ENCODE measurements at places on chromosomes 7 and 10.

DNA sequence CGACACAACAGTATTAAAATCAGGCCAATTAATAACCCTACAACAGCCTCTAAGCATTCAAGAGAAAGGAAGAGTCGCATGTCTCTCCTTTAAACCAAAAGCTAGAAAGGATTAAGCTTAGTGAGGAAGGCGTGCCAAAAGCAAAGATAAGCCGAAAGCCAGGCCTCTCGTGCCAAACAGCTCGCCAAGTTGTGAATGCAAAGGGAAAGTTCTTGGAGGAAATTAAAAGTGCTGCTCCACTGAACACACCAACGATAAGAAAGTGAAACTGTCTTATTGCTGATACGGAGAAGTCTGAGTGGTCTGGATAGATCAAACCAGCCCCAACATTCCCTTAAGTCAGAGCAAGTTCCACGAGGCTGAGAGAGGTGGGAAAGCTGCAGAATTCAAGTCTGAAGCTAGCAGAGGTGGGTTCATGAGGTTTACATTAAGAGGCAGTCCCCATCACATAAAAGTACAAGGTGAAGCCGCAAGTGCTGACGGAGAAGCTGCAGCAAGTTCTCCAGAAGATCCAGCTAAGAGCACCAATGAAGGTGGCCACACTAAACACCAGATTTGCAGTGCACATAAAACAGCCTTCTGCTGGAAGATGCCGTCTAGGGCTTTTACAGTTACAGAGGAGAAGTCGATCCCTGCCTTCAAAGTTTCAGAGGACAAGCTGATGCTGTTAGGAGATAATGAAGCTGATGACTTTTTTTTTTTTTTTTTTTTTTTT lies 194.8 kb downstream of the MAD1L1 start:
- DNase-seq = no peak

DNA sequence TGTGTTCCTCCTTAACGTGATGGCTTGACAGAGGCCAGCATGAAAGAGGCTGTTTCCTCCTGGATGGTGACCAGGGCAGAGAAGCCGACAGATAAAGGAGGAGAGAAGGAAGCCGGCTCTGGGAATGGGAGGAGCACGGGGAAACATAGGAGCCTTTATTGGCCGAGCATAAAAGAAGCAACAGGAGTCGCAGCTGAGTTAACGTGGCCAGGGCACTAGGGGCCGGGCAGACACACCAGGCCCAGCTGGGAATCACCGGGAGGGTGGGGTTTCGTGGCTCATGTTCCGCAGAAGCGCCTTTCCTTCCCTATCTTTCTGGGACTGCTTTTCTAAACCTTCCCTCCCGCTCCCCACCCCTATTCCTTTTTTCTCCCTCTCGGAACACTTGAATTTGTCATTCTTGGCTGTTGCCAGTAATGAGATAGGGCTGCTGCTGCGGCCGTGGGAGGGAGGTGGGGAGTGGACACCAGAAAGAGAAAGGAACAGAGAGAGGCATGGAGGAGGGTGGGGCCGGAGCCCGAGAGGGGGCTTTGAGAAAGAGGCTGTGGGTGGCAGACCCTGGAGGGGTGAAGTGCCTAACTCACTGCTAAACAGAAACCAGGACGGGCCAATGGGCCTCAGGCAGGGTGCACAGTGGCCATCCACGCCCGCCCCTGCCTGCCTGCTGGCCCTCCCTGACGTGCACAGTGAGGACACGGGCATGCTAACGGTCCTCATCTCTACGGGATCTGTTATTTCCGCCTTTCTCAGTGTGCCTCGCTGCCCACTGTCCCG lies 65.2 kb downstream of the COL13A1 start:
- no peak for DNase-seq

DNA sequence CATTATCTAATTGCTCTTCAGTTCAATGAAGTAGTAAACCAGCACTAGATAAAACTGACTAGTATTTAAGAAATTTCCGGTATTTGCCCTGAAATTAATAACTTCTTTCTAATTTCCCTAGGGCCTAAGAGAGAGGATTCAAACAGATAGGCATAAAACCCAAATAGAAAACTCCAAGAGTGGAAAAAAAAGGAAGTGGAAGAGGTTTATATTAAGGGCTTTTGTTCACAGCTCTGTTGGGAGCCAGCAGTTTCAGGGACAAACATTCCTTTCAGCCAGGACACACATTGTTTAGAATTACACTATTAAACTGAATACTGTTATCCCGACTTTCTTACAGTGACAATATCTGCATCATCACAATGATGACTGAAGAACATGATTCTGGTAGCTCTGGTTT lies 3.6 kb downstream of the ODAD2 start:
- DNase-seq = no peak

GRCh38 chr10:3018247-3018646 lies 49.1 kb upstream of the PFKP start:
- no peak for DNase-seq

- DNase-seq = no peak
Measured at GRCh38 chr7:137798073-137798763, 48.6 kb downstream of the DGKI start.

DNA sequence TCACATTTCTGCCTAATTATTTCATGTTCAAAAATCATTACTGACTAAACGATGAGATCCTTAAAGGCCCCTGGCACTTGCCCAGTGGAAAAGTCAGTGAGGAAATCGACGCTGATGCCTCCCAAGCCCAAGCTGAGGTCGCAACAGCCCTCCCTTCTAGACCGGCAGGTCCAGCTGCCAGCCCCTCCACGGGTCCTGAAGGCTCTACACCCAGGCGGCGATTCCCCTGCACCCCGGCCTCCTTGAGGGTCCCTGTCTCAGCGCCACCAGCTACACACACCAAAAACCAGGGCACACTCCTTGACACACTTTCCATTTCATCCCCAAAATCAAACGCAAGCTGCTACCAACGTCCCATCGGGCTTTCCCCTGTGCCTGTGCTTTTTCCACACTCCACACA lies 200.1 kb upstream of the RNF32 start:
- DNase-seq = no peak

- DNase-seq = no peak
Measured at GRCh38 chr7:37415629-37416028, 33.0 kb downstream of the ELMO1 start.

DNA sequence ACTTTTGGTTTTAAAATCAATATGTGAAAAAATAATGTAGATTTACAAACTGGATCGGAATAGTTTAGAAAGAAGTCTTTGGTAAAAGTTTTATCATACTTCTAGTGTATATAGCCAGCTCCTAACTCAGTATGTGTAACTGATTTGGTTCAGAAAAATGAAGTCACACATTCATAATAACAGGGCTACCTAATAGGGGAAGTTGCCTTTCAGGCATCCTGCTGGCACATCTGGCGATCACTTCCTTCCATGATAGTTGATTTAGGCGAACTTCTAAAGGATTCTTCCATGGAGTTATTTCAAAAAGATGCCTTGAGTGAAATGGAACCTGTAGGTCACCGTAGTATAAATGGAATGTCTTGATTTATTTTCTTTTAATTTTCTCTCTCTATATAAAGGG lies 69.1 kb downstream of the SHH start:
- no peak for DNase-seq

- DNase-seq = no peak
Measured at GRCh38 chr10:70715853-70716795, 43.8 kb downstream of the ADAMTS14 start.

- DNase-seq = no peak
Measured at GRCh38 chr10:31698181-31698830, 230.3 kb downstream of the ARHGAP12 start.

- DNase-seq = no peak
Measured at GRCh38 chr10:22573820-22574569, 140.4 kb downstream of the PIP4K2A start.

- DNase-seq = no peak
Measured at GRCh38 chr10:79223091-79224048, 123.9 kb upstream of the PPIF start.

- no peak for DNase-seq
Measured at GRCh38 chr7:64863021-64863420, 40.1 kb upstream of the ZNF273 start.

DNA sequence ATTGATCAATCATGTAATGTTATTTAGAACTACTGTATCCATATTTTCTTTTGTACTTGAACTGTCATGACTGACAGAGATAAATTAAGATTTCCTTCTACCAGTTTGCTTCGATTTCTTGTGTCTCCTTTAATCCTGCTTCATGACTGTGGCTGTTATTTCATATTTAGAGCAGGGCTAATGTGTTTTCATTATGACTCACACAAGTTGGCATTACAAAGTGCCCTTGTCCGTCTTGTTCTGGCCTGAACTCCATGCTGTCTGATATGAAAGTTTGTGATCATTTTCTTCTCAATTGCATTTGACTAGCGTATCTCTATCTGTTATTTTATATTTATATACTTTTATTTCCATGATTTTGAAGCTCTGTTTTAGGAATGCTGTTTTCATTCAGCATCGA lies 344.1 kb upstream of the PRKCQ start:
- DNase-seq = no peak

DNA sequence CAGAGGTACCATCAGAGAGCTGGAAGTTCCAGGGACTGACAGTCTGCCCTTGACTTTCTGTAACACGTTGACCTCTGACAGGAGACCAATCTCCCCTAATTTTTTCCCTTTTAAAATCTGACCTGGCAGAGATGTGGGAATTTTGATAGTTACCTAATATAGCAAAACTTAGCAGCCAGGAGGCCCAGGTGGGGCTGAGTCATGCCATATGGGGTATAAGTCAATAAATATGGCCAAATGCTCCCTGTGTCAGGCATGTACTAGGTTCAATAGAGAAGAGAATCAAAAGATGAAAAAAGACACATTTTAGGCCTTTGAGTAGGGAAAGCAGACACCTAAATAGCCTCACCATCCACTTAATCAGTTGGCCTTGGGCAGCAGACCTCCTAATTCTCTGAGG lies 6.1 kb upstream of the GRK5 start:
- no peak for DNase-seq

GRCh38 chr7:17444673-17445072 lies 146.2 kb downstream of the AHR start:
- no peak for DNase-seq

DNA sequence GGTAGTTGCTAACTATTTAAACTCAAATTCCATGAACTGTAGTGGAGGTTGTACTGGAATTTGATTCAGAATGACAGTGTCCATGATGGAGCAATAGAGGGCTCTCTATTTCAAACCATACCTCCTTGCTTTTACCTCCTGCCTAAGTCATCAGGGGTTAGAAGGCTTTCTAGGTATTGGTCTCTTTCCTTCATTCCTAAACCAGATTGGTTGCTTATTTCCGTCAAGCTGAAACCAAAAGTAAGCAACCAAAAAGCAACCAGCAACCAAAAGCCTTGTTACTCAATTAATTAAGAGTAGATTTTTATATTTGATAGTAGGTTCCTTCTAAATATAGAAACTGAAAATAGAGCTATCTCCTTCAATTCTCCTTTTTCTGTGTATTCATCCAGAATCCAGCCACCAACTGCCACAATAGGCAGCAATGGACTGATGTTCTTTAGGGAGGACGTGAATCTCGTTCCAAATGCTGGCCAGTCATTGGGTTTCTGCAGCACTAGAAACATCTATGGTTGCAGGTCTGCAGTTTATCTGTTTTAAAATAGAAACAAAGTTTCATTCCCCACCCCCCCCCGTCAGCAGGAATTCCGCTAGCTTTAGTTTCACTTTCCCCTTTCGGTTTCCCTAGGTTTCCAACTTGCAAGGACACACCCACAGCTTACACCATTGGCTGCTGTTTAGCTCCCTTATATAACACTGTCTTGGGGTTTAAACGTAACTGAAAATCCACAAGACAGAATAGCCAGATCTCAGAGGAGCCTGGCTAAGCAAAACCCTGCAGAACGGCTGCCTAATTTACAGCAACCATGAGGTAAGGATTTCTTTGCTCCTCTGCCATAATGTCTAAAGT lies at the start of gene IFIT1:
Gene IFIT1, plus strand, starts transcription at position 717 of the 850 bp plus-strand sequence. Its CDS starts 90 bp downstream, at position 807.
- no peak for DNase-seq

DNA sequence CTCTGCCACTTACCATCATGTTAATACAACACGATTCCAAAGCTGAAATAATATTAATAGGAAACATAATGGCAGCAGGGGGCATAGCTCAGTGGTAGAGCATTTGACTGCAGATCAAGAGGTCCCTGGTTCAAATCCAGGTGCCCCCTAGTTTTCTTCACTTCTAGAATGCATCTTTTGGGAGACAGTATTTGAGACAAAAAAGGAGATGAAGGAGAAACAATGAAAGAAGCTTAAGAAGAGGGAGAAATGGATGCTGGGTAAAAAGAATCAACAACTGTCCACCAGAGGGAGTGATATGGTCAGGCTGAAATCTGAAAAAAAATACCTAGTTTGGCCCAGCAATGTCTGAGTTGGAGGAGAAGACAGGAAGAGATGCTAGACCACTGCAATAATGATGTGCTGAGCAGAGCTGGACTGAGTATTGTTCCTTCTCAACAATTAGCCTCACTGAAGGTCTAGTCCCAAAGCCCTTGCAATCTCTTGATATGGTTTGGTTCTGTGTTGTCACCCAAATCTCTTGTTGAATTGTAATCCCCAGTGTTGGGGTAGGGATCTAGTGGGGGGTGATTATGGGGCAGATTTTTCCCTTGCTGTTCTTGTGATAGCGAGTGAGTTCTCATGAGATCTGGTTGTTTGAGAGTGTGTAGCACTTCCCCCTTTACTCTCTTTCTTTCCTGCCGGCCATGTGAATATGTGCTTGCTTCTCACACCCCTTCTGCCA lies 48.3 kb downstream of the ZNF783 start:
- DNase-seq = no peak

GRCh38 chr10:17984563-17984962 lies 32.8 kb downstream of the SLC39A12 start:
- DNase-seq = no peak

DNA sequence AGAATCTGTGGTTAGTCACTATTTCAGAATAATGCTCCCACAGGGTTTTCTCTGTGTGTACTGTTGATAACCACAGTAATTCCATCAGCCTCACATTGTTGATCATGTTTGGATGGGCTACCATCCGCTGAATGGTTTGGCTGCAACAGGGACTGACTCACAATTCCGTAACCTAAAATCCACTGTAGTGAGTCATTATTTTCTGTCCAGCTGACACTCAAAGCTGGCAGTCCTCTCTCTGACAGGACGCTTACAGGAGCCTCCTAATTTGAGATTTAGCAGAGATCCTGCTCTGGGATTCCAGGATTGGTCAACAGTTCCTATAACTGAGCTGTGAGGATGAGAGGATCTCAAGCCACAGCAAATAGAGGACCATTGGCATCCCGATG lies 32.7 kb downstream of the VWA2 start:
- no peak for DNase-seq

DNA sequence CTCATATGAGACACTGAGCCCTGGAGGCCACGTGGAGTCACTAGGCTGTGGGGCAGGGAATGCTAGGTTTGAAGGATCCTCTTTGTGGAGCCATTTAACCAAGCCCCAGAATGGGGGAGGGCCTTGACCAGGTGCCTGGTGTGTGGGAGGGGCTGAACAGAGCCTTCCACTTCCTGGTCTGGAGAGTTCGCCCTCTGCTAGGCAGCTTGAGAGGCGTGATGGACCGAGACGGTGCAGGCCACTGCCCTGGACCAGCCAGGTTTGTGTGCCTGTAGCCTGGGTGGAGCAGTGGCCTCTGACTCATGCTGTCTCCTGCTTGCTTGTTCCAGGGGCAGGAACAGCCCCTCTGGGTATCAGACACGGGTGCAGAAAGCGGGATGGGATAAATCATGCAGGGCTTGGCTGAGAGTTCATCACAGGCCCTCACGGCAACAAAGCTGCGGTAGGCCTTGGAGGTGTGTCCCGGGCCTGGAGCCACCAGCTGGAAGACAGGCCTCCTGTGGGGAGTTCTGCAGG lies 27.4 kb downstream of the ADAMTS14 start:
- DNase-seq = no peak

All from stimulated activated CD4-positive, alpha-beta T cell treated with anti-CD3 and anti-CD28 coated beads, TNF-alpha, amount 100 ng/mL, for 24 hours (primary cell).